ENCODE measurements at places on chromosomes 11 and 22.

- DNase-seq: no peak
These were observed 42.0 kb downstream of the BLID start for GRCh38 chr11:122074022-122074421.

DNA sequence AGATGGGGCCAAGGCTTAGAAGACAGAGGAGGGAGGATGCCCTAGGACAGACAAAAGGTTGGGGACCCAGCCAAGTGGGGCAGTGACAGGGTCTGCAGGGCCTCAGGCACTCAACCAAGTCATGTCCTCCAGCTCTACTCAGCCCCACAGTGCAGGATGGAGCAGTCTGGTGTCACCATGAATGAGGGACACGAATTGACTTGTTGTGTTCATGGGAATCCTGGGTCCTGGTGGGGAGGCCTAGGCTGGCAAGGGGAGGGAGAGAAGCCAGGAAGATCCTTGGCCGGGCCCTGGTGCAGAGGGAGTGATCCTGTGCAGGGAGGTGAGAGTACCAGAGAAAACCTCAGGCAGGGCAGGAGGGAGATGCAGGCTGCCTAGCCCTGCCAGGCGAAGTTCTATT, 12.0 kb downstream of the P2RY6 start:
- no peak for DNase-seq

- DNase-seq: no peak
These were observed 1.0 kb downstream of the ZNF70 start for GRCh38 chr22:23749841-23750301.

- no peak for DNase-seq
These were observed at the start of gene SCGB1D2 for GRCh38 chr11:62242021-62242420. Gene SCGB1D2, plus strand, starts transcription at chr11:62242239. Its CDS starts 69 bp downstream, at chr11:62242308.

Measured in NCI-H1436 (cell line).